GM12892 (cell line): ENCODE measurements at places on chromosomes 3 and 15.

DNA sequence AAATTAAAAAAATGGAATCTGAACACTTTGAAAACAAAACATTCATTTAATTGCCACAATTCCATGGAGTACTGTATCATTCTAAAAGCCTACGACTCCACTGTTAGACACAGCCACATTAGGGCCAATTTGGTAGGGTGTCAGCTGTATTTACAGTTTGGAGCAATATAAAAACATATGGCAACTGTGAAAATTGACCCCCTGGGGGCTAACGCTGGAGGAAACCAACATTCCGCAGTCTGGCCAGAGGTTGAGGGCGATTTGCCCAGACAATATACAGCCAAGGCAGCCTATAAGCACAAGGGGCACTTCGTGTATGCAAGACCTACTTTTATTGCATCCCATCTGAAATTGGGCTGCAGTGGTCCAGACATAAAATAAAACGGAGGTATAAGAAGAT lies 476.5 kb upstream of the WNT5A start:
- DNase-seq, result no peak

GRCh38 chr3:149657321-149657925 lies 402 bp downstream of the WWTR1 start:
- DNase-seq, result peak; percentile 54

DNA sequence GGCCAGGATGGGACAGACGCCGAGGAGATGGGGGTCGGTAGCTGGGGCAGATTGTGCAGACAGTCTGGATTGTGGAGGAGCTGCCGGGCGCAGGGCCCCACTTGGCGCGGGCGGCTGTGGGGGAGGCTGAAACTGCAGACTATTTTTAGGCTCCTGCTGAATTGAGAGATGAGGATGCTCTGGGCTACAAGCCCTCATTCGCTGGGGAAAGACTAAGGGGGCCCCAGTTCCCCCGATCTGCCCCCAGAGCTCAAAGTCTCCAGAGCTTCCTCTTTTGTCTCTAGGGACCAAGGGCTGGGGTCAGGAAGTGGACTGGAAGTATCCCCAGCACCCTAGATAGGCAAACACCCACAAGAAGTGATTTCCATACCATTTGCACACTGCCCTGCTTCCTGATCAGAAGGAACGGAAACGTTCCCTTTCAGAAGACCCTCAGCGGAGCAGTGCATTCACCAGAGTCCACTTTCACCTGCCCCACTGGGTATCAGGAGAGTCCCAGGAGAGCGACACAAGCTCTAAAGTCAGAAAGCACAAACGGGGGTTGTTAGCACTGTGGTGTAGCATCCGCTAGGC lies 29.7 kb downstream of the SEMA7A start:
- DNase-seq, result no peak

DNA sequence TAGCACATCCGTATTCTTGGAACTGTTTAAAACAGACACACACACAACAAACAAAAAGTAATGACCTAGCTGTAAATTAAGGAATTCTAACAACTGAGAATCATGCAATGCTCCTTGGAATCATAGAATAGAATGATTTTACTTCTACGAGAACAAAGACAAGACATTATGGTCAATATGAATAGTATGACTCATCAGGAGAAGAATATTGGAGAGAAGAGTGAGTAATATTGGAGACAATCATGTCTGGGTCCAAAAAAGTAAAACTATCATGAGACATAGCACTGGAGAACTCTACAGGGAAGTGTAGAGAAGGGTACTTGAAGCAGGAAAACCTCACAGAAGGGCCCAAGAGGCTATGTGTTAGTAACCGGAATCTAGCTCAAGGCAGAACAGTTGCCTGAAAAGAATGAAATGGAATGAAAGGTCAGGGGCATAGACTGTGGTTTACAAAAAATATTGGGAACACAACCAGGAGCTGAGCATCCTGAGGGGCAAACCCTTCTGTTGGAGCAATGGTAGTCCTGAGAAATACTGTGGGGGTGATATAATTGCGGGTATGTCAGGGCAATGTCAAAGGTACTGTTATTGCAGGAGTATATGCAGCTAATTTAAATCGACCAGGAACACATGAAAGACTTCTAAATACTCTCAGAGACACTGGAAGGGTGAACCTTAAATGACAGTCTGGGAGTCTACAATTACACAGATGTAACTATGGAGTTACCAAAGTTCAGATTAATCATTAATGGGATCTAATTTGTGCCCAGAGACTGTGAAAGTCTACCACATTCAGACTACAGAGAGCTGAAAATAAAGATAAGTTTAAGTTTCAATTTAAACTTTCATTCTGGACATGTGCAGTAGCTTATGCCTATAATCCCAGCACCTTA lies 201.2 kb downstream of the BCHE start:
- no peak for DNase-seq

DNA sequence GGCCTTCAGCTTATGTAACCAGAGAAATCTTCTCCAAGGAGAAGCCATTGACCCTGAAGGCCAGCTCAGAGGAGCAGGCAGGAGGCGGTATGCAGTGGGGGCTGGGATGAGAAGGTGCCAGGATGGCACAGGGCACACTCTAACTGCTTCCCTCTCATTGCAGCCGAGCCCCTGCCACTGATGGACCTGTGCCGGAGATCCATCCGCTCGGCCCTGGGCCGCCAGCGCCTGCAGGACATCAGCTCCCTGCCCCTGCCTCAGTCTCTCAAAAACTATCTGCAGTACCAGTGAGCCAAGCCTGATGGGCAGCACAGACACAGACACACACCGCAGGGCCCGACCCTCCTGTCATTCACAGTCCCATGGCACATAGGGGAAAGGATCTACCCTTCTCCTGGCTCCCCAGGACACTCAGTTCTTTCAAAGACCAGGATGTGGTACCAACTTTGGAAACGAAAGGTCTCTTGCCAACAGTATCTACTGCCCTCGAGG lies 84.6 kb upstream of the PXYLP1 start:
- no peak for DNase-seq

DNA sequence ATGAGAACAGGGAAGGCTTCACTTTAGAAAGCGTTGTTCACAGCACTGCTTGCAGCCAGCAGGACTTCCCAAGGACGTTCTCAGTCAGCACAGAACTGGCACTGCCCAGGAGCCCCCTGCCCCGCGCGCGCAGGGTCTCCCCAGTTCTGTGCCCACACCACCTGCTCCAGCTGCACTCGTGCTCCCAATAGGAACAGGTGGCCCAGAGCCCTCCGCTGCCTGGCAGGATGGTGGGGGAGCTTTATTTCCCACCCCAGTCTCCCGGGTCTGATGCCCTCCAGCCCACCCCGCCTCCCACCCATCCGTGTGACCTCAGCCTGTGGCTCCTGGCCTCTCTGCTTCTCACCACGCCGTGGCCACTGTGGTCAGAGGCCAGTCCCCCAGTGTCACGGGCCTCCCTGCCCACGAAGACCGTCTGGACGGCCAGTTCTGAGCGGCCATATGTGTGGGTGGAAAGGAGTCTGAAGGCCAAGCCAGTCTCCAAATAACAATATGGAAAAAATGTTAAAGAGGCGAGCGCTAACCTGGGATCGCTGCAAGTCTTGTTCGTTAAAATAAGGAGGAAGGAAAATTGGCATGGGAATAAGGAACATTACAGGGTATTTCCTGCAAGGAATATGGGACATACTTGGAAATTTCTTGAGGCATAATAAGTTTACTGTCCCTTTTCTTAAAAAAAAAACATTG lies 54.6 kb upstream of the PCSK6 start:
- no peak for DNase-seq

DNA sequence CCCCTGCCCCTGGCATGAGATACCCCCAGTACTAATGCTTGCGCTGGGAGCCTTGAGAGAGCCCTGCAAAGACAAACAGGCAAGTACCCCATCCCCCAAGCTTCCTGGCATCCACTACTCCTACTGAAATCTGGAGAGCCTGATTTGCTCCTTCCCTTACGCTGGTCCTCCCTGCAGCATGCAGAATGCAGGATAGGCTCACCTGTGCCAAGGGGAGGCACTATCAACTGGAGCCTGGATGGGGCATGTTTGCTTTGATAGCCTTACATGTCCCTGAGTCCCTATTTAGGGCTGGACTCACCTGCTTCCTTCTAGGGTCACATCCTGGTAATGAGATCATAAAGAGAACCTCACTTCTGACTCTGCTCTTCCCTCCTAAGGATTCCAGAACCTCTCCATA lies 42.9 kb downstream of the RAB11A start:
- no peak for DNase-seq

DNA sequence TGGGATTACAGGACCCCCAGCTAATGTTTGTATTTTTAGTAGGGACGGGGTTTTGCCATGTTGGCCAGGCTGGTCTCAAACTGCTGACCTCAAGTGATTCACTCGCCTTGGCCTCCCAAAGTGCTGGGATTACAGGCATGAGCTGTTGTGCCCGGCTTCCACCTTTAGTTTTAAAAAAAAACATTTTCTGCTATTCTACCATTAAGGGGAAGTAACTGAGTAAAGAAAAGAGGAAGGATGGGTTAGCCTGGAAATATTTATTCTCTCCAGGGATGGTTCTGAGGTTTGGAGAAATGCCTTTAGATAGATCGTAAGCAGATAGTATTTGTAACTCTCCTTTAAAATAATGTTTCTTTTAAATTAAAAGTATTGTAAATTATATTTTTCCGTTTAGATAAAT lies 3.1 kb downstream of the AP4E1 start:
- DNase-seq, result no peak

GRCh38 chr3:161096771-161097367 lies 8.3 kb downstream of the B3GALNT1 start:
- no peak for DNase-seq

GRCh38 chr3:115628075-115628412 lies 4.7 kb downstream of the GAP43 start:
- DNase-seq, result no peak

- DNase-seq, result no peak
These were observed 12.6 kb upstream of the SHQ1 start for GRCh38 chr3:72860846-72861245.

GRCh38 chr15:77909182-77909940 lies 168.2 kb downstream of the TBC1D2B start:
- DNase-seq, result no peak

- DNase-seq, result no peak
These were observed 338.2 kb upstream of the SLCO3A1 start for GRCh38 chr15:91515188-91515754.

DNA sequence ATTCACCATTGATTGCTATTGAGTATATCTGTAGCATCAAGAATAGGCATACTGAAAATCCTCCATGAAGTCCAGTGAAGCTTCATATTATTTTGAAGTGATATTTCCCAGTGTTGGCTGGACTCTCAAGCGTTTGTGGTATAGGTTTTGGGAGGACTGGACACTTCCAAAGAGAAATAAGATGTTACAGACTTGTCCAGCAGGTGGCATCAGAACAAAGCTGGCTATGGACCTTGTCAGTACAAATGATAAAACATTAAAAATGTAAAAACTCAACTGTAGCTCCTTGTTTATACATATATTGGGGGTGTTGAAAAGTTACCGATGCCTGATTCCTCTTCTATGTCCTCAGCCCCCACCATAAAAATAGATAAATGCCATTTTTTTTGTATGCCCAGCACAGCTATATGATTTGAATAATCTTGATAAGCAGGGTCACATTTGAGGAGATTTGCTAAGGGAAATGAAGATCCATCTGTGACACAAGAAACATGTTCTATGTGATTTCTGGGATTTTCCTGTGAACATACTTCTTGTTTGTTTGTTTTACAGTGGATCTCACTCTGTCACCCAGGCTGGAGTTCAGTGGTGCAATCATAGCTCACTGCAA lies 54.5 kb upstream of the GOLGA6B start:
- no peak for DNase-seq

GRCh38 chr3:4983739-4984510 lies 4.7 kb downstream of the BHLHE40 start:
- DNase-seq, result no peak

GRCh38 chr15:40344631-40345120 lies 3.9 kb upstream of the CCDC9B start:
- DNase-seq, result peak; percentile 79

- DNase-seq, result no peak
These were observed 138.1 kb downstream of the TMCO5A start for GRCh38 chr15:38072348-38073177.

GRCh38 chr15:47477341-47477740 lies 240.0 kb upstream of the SEMA6D start:
- DNase-seq, result no peak

DNA sequence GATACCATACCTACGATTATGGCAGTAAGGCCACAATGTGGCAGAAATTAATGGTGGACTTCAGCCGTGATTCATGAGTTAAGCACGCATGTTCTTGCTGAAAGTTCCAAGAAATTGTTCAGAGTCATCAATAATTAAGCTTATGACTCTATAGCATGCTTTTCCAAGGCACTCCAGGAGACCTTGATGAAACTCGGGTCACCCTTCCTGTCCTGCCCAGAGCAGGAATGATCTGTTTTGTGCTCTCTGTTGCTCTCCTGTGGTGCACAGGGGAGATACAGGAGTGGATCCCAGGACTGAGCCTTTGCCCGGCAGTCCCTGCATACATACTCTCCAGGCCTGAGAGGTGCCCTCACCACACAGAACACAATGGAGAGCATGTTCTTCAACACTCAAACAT lies 141.6 kb upstream of the SLC2A2 start:
- no peak for DNase-seq

DNA sequence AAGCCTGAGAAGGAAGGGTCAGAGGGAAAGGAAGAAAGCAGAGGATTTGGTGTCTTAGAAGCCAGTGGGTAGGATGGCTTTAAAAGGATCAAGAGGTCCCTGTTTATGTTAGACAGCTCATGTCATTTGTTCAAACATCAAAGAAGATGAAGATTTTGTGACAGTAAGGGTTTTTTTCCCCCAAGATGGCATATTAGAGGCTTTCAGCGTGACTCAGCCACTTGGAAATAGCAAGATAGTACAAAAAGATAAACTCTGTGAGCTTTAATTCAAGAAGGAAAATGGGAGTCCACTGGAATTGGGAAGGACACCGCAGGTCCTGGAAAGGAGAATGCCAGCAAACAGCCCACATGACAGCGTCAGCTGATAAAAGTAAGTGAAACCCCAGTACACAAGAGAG lies 467.1 kb upstream of the THBS1 start:
- DNase-seq, result no peak

DNA sequence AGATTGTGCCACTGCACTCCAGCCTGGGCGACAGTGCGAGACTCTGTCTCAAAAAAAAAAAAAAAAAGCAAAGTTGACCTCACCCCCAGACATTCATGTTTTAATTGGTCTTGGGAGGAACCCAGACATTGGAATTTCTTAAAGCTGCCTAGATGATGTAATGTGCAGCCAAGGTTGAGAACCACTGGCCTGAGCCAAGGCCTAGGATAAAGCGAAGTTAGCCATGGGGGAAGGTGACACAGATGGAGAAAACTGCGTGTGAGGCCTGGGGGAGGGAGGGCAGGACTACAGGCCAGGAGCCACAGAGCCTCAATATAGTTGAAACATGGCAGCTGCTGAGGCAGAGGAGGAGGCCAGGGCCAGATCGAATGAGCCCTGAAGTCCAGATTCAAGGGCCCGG lies 21.0 kb downstream of the GLB1 start:
- no peak for DNase-seq

- no peak for DNase-seq
These were observed 645.8 kb upstream of the NR2F2 start for GRCh38 chr15:95684693-95685115.

DNA sequence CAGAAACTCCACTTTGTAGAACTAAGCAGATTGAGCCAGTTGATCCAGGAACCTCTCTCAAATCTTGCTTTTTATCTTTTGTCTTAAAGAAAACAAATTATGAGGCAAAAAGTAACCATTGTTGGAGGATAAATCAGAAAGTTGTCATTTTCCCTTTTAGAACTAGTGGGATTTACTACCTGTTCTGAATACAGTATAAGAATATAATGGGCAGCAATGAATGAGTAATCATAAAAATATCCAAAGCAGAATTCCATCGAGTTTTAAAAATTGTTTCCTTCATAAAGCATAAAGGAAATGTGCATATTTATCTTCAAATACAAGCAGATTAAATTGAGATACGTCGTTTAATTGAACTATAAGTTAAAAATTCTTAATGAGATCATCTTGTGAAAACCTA lies 15.9 kb upstream of the ANO10 start:
- DNase-seq, result no peak
